Sciatic nerve (tissue), 2 donors: ENCODE measurements at places on chromosomes 11 and 22.
A peak's percentile ranks its signal among the peaks of the same experiment; 100 is the strongest.

DNA sequence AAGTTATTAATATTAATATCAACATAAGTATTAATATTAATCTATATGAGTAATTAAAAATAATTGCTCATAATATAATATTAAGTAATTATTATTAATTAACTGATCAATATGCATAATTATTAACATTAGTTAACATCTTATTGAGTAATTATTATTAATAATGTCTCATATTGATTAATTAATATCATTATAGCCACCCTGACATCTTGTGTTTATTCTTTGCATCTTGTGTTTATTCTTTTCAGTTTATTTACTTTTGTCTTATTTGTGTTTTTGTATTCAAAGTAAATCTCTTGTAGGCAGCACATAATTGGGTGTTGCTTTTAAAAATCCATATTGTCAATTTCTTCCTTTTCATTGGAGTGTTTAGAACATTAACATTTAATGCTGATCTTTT, 56.6 kb downstream of the MYEOV start:
- DNase-seq: no peak

DNA sequence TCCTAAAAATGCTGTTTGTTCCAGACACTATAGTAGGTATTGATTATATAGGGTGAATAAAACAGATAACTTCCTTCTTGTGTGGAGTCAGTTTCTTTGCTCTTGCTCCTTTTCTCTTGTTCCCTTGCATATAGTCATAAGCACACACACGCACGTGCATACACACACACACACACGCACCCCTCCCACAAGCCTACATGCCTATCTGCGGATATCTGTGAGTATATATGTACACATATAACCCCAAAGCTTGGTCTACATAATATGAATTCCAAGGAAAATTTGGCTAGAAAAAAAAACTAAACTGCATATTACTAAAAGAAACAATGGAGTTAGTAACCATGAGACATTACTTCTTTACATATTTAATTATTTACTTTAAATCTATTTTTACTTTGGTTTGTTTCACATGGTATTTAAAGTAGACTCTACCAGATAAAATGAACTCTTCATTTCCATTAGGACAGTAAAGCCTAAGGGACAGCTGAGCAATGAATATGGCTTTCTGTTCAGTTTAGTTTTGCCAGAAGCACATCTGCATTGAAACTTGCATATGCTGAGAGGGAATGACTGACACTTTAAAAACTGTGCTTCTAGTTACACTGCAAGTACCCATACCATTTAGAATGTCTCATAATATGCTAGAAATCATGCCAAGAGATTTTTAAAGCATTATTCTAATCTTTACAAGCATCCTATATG, 676.4 kb downstream of the DLG2 start:
- no peak for DNase-seq

GRCh38 chr11:12119502-12119901, 9.1 kb downstream of the MICAL2 start:
- DNase-seq: no peak

- DNase-seq: no peak
Observed at GRCh38 chr11:44000731-44001130, 47.0 kb upstream of the ACCSL start.

DNA sequence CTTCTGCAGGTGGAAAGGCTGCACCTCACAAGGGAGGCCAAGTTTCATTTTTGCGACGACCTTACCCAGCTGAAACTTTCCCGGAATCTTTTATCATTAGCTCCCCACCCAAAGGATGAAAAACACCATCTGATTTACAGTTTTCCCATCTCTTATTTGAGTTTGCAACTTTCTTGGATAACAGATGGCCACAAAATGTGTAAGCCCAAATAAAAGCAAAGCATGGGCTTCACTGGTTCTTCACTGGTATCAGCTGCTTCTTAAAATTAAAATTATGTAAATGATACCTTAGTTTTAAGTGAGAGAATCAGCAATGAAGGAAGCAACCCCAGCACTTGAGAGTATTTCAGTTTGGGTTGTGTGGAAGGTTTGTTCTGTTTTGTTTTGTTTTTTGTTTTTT, 55.8 kb downstream of the PARVA start:
- DNase-seq: no peak

- DNase-seq: no peak
Observed at GRCh38 chr11:125069008-125069407, 5.9 kb downstream of the SLC37A2 start.

- no peak for DNase-seq
Observed at GRCh38 chr11:72586321-72587090, 87.7 kb downstream of the PDE2A start.

DNA sequence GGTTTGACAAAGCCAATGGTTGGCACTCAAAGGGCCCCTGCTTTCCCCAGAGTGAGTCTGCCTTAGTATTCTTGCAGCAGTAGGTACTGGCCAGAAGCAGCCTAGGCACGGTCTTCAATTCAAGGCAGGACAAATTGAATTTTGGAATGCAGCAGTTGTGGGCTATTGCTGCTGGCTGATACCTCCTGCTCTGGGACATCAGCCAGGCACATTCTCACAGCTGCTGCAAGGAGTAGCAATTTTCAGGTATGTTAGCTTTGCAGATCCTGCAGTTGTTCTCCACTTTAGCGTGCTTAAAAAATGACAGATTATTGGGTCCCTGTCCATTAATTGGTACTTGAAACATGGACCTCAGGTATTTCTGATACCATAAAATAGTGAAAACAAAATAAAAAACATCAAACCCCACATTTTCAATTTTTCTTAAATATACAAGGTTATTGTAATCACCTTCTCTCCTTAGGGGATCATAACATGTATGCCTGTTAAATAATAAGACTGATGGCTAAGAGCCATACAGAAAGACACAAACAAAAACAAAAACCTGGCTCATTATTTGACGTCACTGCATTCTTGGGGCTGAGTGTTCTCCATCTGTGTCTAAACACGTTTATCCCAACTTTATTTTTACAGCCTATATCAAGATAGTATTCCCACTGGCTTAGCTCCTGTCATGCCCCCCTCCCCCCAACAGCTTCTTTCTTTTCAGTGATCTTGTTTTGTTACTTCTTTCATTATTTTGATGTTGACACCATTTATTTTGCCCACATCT, 85.1 kb upstream of the CARD18 start:
- DNase-seq: no peak

- no peak for DNase-seq
Observed at GRCh38 chr11:131918663-131919062, 548.2 kb downstream of the NTM start.

DNA sequence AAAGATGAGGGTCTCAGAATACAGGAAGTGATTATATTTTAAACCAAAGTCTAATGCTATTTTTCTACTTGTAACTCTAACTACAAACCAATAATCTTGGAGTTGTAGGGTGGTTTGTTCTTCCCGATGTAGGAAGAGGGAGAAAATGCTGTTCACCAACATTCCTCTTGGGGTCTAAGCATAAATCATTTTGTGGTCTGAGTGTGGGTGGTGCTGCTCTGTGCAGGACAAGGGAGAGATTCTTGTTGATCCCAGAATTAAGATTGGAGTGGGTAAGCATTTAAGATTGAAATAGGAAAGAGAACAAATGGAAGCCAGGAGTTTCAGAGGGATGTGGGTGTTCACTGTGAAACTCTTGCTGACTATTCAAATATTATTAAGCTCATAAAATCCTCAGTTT, 38.6 kb upstream of the MMP13 start:
- no peak for DNase-seq

DNA sequence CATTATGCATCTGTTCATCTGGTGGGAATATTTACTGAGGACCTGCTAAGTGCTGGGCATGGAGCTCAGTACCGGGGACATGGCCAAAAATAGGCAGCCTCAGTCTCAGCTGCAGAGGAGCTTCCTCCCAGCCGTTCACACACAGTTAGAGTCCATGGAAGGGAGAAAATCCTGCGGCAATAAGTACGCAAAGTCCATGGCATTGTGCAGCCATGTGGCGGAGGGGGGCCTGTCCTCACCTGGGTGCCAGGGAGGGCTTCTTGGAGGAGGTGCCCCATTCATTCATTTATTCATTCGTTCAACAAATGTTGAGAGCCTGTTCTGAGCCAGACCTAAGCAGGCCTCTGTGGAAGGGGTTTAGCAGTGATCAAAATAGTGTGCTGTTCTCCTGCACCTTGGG, 59.3 kb upstream of the ANO1 start:
- no peak for DNase-seq

DNA sequence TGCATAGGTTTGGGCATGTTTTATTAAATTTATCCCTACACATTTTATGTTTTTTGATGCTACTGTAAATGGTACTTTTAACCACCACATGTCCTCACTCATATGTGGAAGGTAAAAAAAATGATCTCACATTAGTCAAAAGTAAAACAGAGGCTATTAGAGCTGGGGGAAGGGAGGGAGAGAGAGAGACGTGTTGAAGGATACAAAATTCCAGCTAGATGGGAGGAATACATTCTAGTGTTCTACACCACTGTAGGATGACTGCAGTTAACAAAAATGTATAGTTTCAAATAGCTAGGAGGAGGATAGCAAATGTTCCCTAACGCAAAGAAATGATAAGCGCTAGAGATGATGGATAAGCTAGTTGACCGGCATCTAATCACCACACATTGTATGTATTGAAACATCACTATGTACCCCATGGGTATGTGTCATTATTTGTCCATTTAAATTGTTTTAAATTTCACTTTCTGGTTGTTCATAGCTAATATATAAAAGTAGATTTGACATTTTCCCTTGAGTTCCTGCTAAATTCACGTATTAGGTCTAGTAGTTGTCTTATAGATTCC, 9.9 kb upstream of the GNB1L start:
- no peak for DNase-seq

GRCh38 chr22:46971099-46971763, 208.8 kb downstream of the TBC1D22A start:
- peak; percentile 53 for DNase-seq

GRCh38 chr11:74471668-74472429, 4.5 kb upstream of the KCNE3 start:
- DNase-seq: no peak

- DNase-seq: no peak
Observed at GRCh38 chr22:41801886-41802285, 1.4 kb downstream of the CCDC134 start.

DNA sequence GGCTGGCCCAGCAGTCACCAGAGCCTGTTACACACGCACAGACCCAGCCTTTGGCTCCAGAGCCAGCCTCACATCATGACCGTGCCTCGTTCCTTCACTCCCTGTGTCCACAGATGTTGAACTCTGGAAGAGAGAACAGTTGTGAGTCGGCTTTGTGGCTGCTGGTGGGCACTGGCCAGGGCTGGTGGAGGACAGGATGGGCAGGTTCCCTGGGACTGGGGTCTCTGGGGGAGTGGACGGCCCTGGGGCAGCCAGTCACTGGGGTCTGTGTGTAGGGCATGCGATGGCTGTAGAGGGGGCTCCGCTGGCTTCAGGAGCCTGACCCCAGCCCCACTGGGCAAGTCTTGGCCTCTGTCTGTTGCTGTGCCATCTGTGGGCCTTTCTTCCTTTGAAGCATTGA, 1070.1 kb downstream of the BRD1 start:
- DNase-seq: peak; percentile 41

GRCh38 chr11:94678901-94679300, 89.3 kb upstream of the AMOTL1 start:
- DNase-seq: no peak

- DNase-seq: no peak
Observed at GRCh38 chr22:19693981-19694670, 20.2 kb upstream of the SEPTIN5 start.

GRCh38 chr11:106828976-106829375, 189.3 kb downstream of the GUCY1A2 start:
- DNase-seq: no peak

DNA sequence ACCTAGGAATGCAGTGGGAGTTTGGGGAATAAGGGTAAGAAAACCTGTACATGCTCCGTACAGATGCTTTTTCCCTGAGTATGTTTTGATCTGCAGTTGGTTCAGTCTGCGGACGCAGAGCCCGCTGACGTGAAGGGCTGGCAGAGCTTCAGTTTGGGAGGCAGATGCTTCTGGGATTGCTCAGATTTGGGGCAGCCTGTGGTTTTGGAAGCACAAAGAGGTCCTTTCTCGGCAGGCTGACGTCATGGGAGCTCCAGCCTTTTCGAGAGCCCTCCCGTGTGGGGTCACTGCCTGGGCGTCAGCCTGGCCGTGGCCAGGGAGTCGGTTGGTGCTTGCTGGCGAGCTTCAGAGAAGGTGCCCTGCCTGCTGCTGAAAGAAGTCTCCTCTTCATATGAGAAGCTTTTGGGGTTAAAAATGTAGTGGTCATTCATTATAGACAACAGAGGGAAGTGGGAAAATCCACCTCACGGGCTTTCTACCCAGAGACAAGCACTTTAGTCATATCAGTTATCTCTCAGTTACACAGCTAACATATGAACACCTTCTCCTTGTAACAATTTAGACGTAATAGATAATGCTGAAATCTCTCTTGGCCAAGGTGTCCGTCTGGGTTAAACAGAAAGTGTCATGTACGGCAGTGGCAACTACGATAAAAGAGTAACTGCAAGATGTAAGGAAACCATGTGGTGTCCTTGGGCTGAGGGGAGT, 26.8 kb downstream of the TPCN2 start:
- peak; percentile 95 for DNase-seq

GRCh38 chr11:116595305-116595880, 177.4 kb downstream of the BUD13 start:
- no peak for DNase-seq

DNA sequence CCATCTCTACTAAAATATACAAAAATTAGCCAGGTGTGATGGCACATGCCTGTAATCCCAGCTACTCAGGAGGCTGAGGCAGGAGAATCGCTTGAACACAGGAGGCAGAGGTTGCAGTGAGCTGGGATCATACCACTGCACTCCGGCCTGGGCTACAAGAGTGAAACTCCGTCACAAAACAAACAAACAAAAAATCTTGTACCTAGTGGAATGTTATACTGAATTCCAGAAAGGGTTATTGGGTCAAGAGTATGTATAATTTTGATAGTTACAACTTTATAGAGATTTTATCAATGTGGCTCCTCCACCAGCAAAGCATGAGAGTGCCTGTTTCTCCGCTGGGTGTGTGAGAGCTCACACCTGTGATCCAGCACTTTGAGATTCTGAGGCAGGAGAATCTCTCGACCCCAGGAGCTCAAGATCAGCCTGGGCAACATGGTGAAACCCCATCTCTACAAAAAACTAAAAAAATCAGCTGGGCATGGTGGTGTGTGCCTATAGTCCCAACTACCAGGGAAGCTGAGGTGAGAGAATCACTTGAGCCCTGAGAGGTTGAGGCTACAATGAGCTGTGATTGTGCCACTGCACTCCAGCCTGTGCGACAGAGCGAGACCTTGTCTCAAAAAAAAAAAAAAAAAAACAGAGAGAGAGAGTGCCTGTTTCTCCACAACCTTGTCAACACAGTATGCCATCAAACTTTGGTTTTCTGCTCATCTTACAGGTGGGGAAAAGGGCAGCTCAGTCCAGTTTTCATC, 12.7 kb upstream of the FOLR1 start:
- no peak for DNase-seq
